ENCODE measurements at places on chromosomes 2 and 18.

DNA sequence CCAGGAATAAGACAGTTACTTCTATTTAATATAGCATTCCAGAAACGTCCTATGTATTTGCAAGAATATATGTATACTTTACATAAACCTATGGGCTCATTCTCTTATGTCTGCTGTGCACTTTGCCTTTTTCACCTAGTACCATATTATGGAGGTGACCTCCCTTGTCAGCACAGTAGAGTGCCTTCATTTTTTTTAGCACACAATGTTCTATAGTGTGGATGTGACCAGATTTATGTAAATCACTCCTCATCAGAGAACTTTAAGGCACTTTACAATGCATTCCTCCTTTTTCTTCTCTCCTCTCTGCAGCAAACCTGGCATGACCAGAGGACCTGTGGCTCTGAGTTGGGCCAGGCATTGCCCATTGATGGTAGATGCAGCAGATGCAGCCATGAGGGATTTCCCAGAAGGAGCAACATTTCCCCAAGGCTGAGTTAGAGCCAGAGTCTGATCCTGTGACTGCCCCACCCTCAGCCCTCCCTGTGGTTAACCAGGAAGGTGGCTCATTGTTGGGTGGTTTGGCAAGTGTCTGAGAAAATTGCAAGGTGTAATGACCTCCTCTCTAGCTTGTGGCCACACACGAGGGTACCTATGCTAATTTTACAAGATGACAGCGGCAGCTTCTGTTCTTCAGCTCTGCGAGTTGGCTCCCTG lies 76.5 kb upstream of the DLX2 start:
- H3K36me3 ChIP-seq, result peaks cover 2% of the 10 kb centered on the region
- no peak overlapping the region for H3K4me3 ChIP-seq
- H3K27ac ChIP-seq, result no peak overlapping the region
- H3K4me1 ChIP-seq, result peaks cover 8% of the 10 kb centered on the region
- H3K27me3 ChIP-seq, result no peaks in the 10 kb centered on the region

DNA sequence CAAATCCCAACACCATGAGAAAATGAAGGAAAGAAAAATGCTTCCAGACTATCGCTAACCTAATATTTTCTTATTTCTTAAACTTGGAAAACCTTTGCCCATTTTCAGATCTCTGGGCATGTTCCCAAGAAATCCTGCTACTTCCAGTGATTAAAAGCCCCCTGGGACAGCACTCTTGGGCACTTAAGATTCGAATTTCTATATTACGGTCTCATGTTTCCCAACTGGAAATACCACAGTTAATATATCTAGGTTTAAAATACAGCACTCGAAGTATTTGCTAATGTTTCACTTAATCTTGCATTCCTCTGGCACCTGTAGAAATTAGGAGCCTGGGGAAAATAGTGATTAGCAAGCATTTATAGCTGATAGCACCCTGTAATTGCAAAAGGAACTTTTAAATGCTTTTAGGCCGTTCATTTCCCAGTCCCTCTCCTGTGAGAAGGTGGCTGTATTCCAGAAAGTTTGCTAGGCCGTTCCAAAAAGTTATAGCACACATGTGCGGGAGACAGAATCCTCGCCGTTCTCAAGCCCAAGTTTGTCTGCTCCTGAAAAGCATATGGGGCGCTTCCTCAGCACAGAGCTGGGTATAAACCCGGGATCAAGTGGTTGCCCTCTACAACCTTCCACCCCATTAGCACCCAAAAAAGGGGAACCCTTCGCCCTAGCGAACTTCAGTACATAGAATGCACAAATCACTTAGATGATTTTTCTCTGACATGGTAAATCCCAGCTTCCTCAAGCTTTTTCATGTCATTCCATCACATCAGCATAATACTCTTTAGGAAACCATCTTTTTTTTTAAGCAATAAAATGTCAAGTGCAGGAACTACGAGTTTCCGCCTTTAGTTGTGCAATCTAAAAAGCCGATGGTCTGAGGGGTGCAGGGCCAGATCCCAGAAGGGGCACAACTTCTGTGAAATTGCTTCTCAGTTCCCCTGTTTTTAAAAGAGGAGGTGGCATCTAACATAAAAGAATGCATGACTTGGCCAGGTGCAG lies 60.6 kb downstream of the DIPK1C start:
- no peaks in the 10 kb centered on the region for H3K27me3 ChIP-seq
- no peak for DNase-seq
- H3K36me3 ChIP-seq, result no peaks in the 10 kb centered on the region
- H3K27ac ChIP-seq, result no peak overlapping the region
- H3K4me3 ChIP-seq, result no peak overlapping the region

- H3K4me1 ChIP-seq, result no peaks in the 10 kb centered on the region
- no peaks in the 10 kb centered on the region for H3K36me3 ChIP-seq
- H3K27ac ChIP-seq, result no peak overlapping the region
- H3K4me3 ChIP-seq, result no peak overlapping the region
These were observed 75.0 kb downstream of the THNSL2 start for GRCh38 chr2:88245109-88245508.

GRCh38 chr18:36660311-36660710 lies 168.5 kb downstream of the TPGS2 start:
- peaks cover 1% of the 10 kb centered on the region for H3K27me3 ChIP-seq
- no peak overlapping the region for H3K27ac ChIP-seq
- H3K4me1 ChIP-seq, result no peaks in the 10 kb centered on the region
- no peak for DNase-seq
- no peaks in the 10 kb centered on the region for H3K36me3 ChIP-seq

- peaks cover 8% of the 10 kb centered on the region for H3K36me3 ChIP-seq
- peak overlapping the region; percentile 91 for H3K27ac ChIP-seq
- no peak for DNase-seq
- H3K4me1 ChIP-seq, result peaks cover 49% of the 10 kb centered on the region
These were observed 2.4 kb downstream of the PELI1 start for GRCh38 chr2:64141674-64142405.

DNA sequence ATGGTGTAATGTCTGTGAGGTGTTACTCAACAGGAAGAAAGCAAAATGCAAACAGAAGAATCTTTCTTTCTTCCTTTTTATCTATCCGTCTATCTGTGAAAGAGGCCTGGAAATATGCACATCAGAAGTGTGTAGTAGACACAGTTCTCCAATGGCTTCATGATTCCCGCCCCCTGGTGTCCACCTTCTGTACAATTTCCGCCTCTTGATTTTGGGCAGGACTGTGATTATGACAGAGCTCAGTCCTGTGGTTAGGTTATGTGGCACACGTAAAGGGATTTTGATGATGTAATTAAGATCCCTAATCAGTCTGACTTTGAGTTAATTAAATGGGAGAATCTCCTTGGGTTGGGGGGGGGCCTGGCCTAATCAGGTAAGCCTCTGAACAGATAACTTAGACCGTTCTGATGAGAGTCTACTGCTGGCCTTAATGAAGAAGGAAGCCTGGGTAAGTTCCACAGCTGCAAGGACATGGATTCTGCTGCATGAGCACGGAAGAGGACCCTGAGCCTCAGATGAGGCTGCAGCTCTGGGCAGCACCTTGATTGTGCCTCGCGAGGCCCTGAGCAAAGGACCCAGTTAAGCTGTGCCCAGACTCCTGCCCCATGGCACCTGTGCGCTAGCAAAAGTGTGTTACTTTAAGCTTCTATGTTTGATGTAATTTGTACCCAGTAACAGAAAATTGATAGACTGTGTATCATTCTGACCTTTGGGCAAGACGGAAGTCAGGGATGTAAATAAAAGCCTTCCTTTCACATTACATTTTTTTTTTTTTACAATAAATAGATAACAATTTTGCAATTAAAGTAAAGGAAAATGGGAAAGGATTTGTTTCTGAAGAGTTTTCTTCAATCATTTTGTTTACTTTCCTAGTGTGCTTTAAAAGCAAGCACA lies 11.3 kb upstream of the KCNF1 start:
- H3K27ac ChIP-seq, result no peak overlapping the region
- peaks cover 4% of the 10 kb centered on the region for H3K4me1 ChIP-seq
- H3K36me3 ChIP-seq, result no peaks in the 10 kb centered on the region
- no peak overlapping the region for H3K4me3 ChIP-seq
- DNase-seq, result no peak
- peaks cover 30% of the 10 kb centered on the region for H3K27me3 ChIP-seq

GRCh38 chr2:46198164-46198883 lies 98.9 kb upstream of the EPAS1 start:
- no peak overlapping the region for H3K27ac ChIP-seq
- H3K4me3 ChIP-seq, result no peak overlapping the region
- H3K27me3 ChIP-seq, result no peaks in the 10 kb centered on the region
- H3K4me1 ChIP-seq, result peaks cover 8% of the 10 kb centered on the region
- no peaks in the 10 kb centered on the region for H3K36me3 ChIP-seq

DNA sequence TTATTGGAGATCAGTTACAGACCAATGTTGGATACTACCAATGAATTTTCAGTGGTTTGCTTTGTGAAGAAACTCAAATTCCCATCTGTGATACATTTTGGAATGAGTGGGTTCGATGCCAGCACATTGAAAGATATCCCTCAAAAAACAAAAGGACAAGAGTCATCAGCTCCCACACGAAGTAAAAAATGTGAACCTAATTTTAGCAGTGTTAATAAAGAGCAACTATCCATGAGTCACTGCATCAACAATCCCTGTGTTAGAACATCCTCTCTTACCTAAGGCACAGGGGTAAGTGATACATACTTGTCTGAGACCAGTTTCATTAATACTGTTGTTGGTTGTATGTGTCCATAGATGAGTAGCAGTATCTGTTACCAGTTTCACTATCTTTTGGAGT lies 551.8 kb upstream of the SOX11 start:
- H3K4me1 ChIP-seq, result peaks cover 11% of the 10 kb centered on the region
- no peak overlapping the region for H3K4me3 ChIP-seq
- DNase-seq, result no peak
- no peaks in the 10 kb centered on the region for H3K36me3 ChIP-seq
- H3K27me3 ChIP-seq, result no peaks in the 10 kb centered on the region
- H3K27ac ChIP-seq, result no peak overlapping the region

DNA sequence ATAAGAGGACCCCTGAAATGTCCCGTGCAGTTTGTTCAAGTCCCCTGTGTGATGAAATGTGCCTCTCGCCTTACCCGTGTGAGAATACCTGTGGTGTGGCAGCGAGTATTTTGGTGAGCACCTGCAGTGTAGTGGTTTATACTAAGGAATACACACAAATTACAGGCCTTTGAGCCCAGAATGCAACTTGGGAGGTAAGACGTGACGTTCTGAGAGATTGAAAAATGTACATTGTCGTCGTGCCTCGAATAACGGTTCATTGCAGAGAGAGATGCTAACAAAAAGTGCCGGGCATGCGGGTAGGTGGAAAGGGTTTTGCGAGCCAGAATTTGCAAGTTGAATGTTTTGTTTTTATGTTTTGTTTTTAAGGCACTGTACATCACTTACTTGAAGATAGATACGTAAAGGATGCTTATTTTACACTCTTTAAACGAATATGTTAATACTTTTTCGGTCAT lies 867 bp downstream of the RBBP8 start:
- H3K27ac ChIP-seq, result peak overlapping the region; percentile 92
- peaks cover 3% of the 10 kb centered on the region for H3K36me3 ChIP-seq
- no peak for DNase-seq
- peaks cover 14% of the 10 kb centered on the region for H3K4me1 ChIP-seq
- H3K4me3 ChIP-seq, result peak overlapping the region; percentile 84

DNA sequence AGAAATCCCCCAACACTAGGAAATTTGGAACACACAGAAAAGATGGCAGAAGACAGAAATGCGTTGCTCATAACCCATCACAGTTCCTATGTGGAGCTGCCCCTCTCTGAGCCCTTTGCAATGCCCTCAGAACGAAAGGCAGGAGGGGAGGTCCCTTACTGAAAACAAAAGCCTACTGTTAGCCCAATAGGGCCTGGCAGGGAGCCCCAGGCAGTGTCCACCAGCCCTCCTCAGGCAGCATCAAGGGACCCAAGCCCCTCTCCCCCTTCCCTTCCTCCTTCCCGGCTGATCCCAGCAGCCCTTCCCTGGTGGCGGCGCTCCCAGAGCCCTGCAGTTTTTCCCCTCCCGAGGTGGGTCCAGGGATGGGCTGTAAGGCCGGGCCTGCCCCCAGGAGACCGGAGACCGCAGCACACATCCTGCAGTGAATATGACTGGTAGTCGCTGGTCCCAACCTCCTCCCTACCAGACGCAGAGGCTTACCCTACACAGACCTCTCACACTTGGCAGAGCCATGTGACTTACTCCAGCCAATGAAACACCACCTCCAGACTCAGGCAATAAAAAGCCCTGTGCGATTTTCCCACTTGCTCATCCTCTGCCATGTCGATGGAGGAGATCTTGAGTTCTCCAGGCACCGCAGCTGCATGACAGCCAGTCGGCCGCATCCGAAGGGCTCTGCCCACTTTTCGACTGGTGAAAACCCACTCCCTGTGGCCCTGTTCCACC lies 19.4 kb upstream of the DUSP2 start:
- H3K36me3 ChIP-seq, result no peaks in the 10 kb centered on the region
- peaks cover 12% of the 10 kb centered on the region for H3K4me1 ChIP-seq
- H3K4me3 ChIP-seq, result no peak overlapping the region

DNA sequence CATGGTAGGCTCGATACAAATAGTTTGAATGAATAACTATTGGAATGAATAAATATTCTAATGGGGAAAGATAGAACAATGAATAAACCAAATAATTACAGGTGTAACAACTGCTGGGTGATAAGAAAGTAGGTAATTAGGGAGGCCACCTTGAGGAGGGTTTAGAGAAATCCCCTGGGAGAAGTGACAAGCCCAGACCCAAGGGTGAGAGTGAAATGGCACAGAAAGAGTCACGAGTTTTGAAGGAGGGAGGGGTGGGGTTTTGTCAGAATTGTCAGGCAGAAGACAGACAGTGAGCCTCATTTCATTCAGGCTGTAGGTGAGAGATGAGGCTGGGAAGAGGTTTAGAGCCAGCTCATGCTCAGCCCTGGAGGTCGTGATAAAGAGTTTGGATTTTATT lies 71.6 kb upstream of the L3MBTL4 start:
- peaks cover 11% of the 10 kb centered on the region for H3K27me3 ChIP-seq
- no peak overlapping the region for H3K27ac ChIP-seq
- no peaks in the 10 kb centered on the region for H3K36me3 ChIP-seq
- H3K4me1 ChIP-seq, result peaks cover 6% of the 10 kb centered on the region

DNA sequence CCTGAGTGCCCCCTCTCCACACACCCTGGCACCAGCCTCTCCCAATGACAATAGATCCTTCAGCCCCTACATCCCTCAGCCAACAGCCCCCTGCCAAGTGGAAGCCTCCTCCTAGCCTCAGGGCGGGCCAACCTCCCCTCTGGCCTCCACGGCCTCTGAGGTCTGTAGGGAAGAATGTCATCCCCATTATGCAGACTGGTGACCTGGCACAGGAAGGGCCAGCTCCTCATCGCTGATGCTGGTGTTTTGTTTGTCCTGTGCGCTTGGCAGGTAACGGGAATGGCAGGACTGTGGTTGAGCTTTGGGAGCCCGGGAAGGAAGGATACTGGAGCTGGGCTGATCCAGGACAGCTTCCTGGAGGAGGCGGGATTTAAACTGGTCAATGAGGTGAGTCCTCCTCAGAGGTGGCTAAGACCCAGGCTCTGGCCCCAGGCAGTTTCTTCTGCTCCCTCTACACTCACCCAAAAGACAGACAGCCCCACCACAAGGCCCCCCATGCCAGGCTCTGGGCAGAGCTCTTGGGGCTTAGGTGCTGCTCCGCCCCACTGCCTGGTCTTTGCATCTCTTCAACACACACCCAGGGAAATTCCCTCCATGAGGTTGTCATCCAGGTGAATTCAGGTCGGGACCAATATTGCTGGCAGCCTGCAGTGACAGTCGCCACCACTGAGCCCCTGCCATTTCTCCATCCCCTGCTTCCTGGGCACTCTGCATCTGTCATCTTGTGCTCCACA lies 75.2 kb upstream of the SMAD7 start:
- no peak overlapping the region for H3K4me3 ChIP-seq
- no peaks in the 10 kb centered on the region for H3K36me3 ChIP-seq
- peak; percentile 63 for DNase-seq
- H3K4me1 ChIP-seq, result peaks cover 3% of the 10 kb centered on the region
